Hematopoietic multipotent progenitor cell (in vitro differentiated cells): ENCODE measurements at places on chromosomes 11 and 22.
A peak's percentile ranks its signal among the peaks of the same experiment; 100 is the strongest.

- DNase-seq: no peak
Measured at GRCh38 chr11:92361551-92361950, 136.9 kb downstream of the FAT3 start.

DNA sequence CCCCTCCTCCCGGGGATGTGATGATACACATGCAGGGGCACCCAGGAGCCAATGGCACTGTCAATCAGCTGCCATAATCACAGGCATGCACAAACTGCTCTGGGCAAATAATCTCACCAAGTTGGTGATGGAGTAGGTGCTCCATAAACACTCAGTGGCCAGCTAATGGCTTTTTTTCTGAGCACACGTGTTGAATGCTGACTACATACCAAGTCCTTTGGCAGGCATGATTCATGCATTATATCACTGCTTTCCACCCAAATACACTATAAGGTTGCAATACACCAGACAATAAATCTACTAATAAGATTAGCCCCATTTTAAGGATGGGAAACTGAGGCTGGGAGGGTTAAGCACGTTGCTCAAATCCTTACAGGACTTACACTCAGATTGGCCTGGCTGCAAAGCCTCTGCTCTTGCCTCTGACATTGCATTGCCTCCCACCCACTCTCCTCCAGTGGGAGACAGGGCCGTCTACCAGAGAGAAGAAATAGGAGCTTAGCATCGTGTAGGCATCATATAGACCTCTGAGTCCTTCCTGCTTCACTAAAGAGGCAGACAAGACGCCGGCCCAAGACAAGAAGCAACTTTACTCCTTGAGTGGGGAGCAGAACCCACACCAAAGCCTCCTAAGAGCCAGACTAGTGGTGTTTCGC lies 32.7 kb upstream of the ACCSL start:
- no peak for DNase-seq

DNA sequence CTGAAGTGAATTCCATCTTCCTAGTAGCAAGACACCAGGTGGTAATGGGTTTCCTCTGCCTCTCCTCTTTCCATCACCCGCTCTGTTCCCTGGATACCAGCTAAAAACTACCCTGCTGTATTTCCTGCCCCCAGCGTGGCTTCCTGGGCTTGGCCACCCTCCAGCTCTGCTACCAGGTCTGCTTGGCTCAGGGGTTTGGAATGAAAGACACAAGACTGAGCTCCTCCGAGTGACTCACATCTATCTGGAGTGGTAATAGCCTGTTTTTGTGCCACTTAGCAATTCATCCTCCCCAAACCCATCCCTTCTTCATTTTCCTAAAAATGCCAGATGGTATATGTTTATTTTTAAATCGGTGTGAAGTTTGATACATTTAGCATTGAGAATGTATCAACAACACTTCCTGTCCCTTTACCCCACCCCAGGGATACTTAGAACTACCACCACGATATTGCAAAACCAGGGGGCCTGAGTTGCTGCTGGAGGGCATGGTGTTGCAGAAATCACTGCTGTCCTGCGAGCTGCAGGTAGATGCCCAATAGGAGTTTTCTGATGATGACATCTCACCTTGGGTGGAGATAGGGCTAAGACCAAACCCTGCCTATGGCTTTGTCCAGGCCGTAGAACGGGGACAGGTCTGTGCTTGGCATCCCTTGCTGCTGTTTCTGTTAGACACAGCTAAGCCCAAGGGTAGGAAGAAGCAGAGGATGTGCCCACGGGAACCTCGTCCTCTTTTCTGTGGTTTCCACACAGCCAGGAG lies 7.5 kb upstream of the MICAL3 start:
- DNase-seq: no peak

DNA sequence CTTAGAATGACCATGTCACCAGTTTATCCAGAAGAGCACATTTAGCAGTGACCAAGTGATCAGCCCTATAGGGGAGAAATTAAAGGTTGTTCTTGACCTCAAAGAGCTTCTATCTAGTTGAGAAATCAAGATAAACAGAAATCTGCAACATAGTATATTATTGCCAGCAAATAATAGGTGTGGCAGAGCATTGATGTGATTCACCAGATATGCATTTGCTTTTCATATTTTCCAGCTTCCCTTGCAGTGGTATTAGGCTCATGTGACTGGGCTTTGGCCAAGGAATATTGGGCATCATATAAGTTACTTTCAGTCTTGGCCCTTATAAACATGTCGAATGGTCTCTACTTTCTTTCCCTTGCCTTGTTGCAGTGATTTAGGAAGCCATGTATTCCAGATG lies 34.5 kb downstream of the COMMD9 start:
- no peak for DNase-seq

DNA sequence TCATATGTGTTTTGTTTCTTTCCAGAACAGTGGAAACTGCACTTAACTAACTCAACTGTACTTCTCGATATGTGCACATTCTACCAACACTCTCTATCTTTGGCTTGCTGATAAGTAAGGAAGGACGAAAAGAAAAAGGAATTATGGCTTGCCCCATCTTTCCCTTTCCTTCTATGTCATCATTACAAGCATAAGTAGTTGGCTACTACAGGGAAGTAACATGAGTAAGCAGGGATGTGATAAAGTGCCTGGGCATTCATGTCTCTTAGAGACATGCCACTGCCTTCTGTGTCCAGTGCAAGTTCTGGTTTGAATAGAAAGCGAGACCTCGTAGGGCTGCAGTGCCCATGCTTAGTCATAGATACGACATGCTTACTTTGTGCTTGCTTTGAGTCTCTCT lies 342.5 kb downstream of the ETS1 start:
- DNase-seq: no peak

DNA sequence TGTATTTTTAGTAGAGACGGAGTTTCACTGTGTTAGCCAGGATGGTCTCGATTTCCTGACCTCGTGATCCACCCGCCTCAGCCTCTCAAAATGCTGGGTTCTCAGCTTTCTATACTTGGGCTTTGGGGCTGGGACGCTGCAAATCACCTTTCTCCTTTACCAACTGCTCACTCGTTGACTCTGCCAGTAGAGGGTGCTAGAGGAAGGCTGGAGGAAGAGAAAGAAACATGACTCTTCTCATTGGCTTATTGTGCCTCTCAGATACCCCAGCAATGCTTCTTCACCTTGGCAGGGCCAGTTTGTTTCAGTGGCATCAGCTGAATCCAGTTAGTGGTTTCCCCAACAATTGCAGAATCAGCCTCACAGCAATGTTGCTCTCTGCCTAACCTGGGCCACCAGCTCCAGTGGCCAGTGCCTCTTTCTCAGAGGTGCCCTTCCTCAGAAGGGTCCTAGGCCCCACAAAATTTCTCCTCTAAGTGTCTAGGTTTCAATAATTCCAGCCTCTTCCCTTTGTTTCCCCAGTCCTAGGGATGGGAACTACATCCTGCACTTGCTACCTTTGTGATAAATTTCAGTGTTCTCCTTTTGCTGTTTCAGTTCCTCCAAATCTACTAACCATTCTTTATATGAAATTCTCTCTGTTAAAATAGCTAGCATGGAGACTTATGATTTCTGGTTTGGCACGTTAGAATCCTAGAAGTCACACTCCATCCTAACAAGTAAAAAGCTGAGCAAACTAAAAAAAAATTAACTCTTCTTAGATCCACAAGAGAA lies 71.5 kb upstream of the VSTM5 start:
- peak; percentile 77 for DNase-seq

DNA sequence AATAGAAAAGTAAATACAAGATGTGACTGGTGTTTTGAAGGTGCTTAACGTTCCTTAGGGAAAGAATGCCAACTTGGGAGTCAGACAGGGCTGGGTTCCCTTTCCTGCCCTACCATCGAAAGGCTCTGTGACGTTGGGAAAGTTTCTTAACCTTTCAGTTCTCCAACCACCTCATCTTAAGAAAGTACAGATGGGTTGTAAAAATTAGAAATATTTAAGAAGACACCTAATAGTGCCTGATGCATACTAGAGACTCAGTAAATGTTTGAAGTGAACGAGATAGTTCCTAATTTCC lies 1.1 kb downstream of the GTPBP1 start:
- DNase-seq: no peak
